ENCODE measurements at places on chromosomes 7 and 10.

DNA sequence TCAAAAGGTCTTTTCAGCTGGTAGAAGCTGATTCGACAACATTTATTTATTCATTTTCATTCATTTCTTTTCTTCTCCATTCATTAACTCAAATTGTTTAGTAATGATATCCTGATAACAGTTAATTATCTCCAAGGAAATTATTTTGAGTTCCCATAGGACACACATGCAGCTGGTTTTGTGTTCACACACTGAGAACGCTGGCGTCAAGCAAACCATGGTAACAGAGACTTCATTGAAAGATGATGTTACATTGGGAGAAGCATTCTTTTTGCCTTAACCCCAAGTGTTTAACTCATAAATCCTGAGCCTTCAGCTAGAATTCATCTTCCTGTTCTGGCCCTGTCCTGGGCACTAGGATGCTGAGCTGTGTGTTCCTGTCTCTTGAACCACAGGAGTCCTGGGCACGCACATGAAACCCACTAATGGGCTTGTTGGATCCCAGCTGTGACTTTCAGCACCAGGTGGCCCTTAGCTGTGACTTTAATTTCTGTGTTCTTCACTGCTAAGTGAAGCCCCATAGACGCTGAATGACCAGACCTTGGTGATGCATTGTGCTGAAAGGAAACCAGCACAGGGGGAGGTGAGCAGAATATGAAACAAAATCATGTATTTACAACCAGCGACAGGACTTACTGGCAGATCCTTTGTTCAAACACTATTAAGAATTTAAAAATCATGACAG is 121.5 kb upstream of the PRSS58 start:
- no peak for DNase-seq

- no peak for DNase-seq
Measured at GRCh38 chr7:93301736-93302135, 69.6 kb downstream of the VPS50 start.

DNA sequence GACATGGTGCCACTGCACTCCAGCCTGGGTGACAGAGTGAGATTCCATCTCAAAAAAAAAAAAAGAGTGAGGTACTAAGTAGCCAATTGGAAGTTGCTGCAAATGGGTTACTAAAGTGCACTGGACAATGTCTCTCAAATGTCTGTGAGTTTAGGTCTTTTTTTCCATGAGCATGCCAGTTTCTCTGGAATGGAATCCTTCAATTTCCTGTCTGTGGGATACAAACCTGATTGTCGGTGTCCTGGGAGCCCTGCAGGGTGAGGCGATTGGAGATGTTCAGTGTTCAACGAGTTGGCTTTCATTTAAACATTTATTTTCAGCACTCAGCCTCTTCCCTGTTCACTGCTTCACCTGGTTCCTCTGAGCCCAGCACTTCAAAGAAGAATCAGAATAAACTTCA is 5.3 kb upstream of the CALD1 start:
- no peak for DNase-seq

GRCh38 chr10:68334672-68335467 is 2.1 kb upstream of the PBLD start:
- DNase-seq = no peak

GRCh38 chr7:102429141-102429899 is 4.1 kb upstream of the ORAI2 start:
- no peak for DNase-seq

- DNase-seq = peak; percentile 75
Measured at GRCh38 chr10:77970869-77971803, 44.6 kb upstream of the DLG5 start.

GRCh38 chr7:42100156-42100508 is 136.9 kb downstream of the GLI3 start:
- no peak for DNase-seq

DNA sequence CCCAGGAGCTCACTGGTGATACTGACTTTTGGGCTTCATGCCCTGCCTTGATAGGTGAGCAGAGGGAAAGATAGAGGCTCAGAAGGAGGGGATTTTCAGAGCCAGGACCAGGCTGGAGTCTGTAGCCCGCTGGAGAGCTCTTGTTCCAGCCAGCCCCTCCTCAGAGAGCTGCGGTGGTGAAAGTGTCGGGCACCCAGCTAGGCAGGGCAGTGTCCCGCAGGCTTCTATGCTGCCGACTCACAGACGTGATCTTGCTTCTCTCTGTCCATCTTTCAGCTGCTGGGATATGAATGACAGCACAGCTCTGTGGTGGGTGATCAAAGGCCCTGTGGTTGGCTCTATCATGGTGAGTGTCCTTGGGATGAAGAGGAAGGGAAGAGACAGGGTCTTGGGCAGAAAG is 35.2 kb downstream of the ADCYAP1R1 start:
- DNase-seq = no peak

GRCh38 chr10:33145451-33146188 is 187.6 kb upstream of the ITGB1 start:
- no peak for DNase-seq

DNA sequence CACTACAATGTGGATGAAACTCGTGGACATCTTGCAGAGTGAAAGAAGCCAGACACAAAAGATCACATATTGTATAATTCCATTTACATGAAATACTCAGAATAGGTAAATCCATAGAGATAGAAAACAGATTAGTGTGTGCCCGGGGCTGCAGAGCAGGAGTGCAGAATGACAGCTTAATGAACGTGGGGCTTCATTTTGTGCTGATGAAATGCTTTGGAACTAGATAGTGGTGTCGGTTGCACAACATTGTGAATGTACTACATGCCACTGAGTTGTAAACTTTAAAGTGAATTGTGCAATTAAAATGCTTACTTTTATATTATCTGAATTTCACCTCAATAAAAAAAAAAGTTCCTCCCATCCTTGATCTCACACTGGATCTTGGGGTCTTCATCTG is 31.8 kb upstream of the CARD11 start:
- no peak for DNase-seq

- peak; percentile 36 for DNase-seq
Measured at GRCh38 chr10:20890491-20891337, 6.4 kb downstream of the NEBL start.

GRCh38 chr10:109037978-109038377 is 885.3 kb downstream of the XPNPEP1 start:
- DNase-seq = no peak

- no peak for DNase-seq
Measured at GRCh38 chr10:119517235-119518141, 25.0 kb downstream of the RGS10 start.

GRCh38 chr10:12547301-12547771 is 198.0 kb downstream of the CAMK1D start:
- no peak for DNase-seq

- DNase-seq = peak; percentile 13
Measured at GRCh38 chr10:18312374-18313139, 172.3 kb downstream of the CACNB2 start.

DNA sequence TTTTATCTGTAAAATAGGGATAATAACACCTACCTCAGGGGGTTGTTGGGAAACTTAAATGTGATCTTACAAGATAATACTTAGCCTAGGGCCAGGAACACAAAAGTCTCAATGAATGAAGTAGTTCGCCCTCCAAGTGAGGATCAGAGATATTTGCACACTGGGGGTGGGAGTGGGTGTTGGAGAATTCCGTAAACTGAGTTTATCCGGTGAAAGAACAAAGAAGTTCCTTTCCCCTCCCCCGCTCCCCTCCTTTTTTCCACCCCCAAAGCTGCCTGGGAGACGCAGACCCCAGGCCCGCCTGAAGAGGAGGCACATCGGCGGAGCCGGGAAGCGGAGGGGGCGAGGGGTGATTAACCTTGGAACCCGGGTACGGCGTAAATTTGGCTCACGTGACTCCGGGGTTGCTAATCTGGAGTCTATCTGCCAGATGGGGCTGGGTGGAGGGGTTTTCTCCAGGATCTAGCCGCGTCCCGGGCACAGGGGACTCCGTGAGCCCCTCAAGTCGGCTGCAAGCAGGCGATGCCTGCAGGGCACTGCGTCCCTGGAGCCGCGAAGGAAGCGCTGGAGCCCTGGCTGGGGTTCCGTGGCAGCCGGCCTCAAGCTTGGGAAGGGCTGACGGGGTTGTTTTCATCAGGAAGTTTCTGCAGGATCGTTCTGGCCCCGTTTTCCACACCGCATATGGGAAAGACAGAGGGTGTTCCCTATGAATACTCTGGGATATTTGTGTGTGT is 1.4 kb upstream of the PODXL start:
- no peak for DNase-seq

DNA sequence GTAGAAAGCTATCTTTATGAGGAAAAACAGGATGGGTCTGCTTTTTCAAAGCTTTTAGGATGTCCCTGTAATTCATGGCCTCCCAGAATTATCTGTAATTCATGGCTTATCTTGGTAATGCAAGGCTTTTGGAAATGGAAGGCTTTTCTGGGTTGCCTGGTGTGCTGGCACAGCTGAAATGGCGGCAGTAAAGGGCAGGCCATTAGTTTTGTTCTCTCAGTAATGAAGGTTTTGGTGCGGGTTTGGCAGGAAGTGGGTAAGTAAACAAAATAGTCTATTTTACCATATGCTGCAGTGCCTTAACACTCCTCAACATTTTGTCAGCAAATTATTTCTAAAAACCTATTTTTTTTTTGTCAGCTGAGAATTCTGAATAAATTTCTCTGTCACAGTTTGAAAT is 69.3 kb downstream of the LRGUK start:
- no peak for DNase-seq

GRCh38 chr10:123970207-123970926 is 78.8 kb upstream of the CPXM2 start:
- no peak for DNase-seq

DNA sequence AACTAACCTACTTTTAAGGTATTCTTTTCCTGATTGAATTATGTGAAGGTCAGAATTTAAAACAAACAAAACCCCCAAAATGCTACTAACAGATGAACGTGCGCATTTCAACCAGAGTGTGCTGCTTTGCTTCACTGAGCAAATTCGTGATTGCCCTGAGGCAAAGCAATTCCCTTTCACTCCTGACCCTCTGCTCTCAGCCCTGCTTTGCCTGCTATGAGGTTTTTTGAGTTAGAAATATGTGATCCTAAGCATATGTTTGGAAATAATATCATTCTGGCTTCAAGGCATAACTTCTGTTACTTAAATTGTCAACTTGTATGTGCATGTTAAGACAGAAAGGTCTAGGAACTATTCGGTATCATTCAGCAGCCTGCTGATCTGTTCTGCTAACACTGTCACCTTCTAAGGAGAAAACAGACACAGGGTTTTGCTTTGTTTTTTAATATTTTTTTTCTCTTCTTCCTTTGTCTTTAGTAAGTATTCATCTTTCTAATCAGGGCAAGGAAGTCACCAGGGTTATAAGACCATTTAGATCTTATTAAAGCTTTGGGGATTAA is 124.2 kb downstream of the GNAT3 start:
- DNase-seq = no peak

DNA sequence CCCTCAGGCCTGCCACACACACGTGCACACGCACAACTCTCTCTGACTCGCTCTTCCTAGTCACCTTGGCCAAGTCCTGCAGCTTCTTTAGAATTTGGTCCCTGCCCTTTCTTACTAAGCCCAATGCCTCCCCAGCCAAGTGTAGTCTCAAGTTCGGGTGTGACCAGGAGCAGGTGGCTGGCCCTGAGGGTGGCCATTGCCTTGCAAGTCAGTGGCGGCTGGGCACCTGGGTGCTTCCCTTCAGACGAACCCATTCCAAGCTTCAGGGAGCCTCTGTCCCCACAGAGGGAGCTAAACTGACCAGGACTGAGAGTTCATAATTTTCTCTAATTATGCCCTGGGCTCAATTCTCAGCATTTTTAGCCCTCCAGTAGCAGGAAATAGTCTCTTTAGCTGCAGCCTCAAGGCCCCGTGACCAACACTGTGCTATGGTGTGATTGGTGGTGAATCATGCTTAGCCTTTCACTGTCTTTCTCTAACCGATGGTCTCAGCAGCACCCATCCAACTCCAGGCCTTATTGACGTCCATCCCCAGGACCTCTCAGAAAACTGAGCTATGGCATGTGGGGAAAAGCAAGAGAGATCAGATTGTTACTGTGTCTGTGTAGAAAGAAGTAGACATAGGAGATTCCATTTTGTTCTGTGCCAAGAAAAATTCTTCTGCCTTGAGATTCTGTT is 34.7 kb upstream of the FXYD4 start:
- DNase-seq = no peak

GRCh38 chr7:78777829-78778228 is 675.6 kb downstream of the MAGI2 start:
- DNase-seq = no peak

GRCh38 chr7:44547536-44548231 is 6.6 kb upstream of the NPC1L1 start:
- no peak for DNase-seq

GRCh38 chr7:117143580-117143979 is 179.3 kb downstream of the WNT2 start:
- DNase-seq = no peak

GRCh38 chr10:110918269-110918642 is 724 bp downstream of the BBIP1 start:
- DNase-seq = peak; percentile 88

DNA sequence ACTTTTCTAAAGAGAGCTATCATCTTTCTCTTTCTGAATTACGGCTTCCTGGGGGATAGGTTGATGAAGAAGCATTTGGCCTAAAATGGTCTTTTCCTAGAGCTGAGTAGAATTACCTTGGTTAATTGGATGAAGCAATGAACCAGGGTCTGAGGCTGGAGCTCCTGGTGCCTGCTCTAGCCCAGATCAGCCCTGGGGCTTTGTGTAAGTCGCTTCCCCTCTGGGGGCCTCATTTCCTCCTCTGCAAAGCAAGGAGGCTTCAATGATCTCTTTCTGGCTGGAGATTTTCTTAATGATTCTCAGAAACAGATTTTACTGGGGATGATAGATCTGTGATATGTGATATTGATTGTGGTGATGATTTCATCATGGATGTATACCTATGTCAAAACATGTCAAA is 3.5 kb upstream of the CPA2 start:
- DNase-seq = no peak

DNA sequence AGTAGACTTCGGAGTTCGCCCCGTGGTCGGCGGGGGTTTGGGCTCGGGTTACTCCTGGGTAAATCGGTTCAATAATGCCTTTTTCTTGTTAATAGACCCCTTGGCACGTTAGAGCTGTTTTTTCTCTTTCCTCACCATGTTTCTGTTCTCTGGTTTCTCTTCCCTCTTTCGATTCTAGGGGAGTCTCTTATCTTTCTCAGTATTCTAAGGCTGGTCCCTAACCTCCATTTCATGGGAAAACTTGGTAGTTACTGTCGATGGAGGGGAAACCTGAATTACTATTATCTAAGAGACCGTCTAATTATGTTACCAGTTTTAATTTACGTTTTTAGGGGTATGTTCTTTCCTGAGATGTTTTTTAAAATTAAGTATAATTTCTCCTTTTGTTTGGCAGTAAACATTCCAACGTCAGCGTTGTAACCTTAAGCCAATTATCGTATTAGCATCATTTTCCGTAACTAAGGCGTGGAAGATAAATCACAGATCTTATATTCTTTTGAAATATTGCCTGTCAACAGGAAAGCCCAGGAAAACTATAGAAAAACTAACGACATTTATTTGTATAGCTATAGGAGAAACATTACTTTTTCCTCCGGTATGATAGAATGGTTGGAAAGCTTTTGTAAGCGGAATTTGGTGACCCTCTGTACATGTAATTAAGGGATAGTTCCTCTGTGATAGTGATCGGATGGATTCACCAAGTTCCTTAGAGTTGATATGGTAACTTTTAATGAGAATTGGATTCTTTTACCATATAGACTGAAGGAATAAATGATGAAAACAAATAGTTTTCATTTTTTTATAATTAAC is 847 bp downstream of the BTAF1 start:
- DNase-seq = no peak
